ENCODE measurements at places on chromosomes 7 and 10. TPM values are rescaled to one million over a fixed set of nuclear protein-coding genes. Genes with fewer than 3 reads are reported as not detected.

DNA sequence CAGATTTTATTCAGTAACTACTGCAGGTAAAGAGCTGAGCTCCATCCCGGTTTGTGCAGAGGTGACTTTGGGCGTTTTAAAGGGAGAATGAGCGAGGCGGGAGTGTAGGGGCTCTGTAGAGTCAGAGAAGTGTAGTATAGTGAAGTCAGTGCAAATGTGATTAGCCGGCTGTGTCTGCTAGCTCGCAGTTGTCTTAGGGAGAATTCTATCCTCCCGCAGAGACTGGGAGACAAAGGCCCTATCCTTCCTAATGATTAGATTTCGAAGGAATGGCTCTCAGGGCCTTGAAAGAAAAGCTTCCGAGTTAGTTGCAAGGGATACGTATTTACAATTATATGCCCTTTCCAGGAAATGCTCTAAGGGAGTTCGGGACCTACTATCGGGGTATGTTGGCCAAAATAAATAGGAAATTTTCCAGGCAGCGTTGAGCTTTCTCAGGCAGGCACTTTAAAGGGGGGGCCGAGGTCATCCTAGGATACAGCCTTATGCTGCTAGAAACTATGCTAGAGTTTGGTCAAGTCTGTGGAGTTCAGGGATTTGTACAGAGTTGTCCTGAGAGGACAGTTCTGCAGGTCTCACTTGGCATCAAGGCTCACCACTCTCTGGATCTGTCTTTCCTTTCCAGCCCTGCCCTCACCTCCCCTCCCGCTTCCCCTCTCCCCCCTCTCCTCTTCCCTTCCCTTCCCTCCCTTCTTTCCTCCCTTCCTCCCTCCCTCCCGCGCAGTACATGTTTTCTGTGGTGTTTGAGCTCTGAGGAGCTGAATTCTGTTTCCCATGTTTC is 825 bp downstream of the MRPL32 start:
- no peak for DNase-seq

- no peak for DNase-seq
Observed at GRCh38 chr10:103512591-103513379, 19.3 kb downstream of the NEURL1 start.

DNA sequence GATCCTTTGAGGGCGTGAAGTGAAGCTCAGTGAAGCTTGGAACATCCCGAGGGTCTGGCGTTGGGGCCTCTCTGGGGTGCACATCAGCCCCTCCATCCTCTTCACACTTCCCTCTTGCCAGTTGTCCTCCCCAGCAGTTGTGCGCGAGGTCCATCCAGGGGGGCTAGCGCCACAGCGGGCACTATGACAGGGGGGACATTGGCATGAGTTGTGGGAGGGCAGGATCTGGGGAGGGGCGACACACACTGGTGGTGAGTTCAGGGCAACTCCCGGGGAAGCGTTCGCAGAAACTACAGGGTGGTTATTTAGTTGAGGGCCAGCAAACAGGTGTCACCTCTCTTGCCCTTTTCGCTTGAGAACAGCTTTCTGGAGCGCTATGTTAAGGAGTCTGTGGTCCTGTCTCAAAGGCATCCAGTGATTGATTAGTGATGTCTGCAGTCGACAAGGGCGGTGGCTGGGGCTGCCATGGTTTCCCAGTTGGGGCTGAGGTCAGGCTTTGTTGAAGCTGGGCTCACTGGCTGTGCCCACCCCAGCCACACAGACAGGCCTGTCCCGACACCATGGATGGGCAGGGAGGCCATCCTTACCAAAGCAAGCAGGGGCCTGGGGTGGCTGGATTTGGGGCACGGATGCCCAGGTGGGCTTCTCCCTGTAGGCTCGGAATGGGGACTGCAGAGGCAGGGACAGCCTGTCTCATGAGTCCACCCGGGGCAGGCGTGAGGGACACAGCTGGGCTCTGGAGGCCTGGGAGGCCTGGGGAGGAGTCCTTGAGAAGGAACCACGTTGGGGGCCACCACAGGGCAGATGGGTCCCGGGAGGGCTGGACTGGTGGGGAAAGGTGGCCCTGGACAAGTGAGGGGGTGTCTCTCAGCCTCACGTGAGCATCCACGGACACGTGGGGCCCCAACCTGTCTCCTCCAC is 59.4 kb downstream of the UNCX start:
- peak; percentile 69 for DNase-seq

- no peak for DNase-seq
Observed at GRCh38 chr10:84607044-84607443, 278.7 kb downstream of the CCSER2 start.

SPACDR gene
- polyA plus RNA-seq: 2.1 TPM

MRPL32 gene
- 50.3 TPM for polyA plus RNA-seq

SFXN3 gene
- 16.6 TPM for polyA plus RNA-seq

GRCh38 chr7:118777308-118777707 is 552.8 kb downstream of the ANKRD7 start:
- no peak for DNase-seq

WNT8B gene
- polyA plus RNA-seq: not detected

DNA sequence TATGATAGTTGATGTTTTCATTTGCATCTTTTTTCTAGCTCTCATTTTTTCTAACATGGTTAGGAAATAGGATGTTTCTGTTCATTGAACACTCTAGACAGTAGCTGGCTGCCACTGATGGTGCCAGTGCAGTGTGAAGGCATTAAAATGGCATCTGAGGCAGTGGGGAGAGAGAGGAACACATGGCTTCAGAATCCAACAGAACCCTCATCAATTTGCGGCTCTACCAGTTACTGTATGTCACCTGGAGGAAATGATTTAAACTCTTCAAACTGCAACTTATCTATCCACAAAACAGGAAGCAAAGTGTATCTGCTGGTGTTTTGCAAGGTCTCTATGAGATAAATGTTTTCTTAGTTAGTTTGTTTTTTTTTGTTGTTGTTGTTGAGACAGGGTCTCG is 305.2 kb upstream of the PRKCQ start:
- no peak for DNase-seq

CTTNBP2 gene
- polyA plus RNA-seq: 1.5 TPM

C10orf67 gene
- polyA plus RNA-seq: 0.02 TPM

GRCh38 chr10:25912866-25913265 is 21.2 kb upstream of the MYO3A start:
- no peak for DNase-seq

DNA sequence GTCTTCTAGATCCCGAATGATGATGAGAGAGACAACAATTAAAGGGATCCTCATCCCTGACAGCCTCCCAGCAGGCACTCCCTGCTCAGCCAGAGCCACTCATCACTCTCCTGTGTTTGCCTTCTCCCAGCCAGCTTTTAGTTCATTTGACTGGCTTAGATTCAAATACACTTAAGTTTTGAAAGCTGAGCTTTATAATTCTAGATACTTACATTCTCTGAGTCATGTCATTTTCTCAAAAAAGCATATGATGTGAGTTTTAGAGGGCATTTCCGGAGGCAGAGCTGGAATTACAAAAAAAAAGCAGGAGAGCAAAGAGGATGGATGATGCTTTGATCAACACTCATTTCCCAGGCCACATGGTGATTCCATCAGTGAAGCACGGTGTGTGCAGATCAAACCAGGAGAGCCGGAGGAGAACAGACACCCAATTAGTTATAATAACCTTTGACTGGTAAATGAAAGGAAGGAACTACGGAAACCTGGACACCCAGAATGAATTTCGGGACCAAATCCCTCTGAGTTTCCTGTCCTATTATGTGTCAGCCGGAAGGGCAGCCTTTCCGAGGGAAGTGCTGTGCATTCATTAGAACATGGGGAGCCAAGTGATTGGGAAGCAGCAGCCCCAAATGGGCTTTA is 81.5 kb upstream of the HPS1 start:
- DNase-seq: no peak

GRCh38 chr10:78504181-78504580 is 470.5 kb downstream of the RPS24 start:
- no peak for DNase-seq

- no peak for DNase-seq
Observed at GRCh38 chr7:18191341-18191740, 163.7 kb upstream of the PRPS1L1 start.

SEPHS1 gene
- polyA plus RNA-seq: 19.0 TPM

DNA sequence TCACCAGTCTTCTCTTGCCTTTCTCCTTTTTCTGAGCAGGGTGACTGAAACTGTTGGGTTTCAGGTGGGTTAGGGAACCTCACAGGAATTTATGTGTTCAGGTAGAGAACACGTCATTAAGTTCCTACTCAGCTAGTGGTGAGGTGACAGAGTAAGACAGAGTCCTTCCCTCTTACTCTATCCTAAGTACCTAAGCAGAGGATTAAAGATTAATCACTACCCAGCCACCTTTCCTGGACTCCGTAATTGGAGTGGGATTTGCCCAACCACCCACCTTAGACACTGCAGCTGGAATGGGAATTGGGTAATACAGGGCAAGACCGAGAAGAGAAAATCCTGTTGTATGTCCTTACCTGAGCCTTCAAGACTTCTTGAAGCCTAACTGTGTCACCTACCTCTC is 158.1 kb downstream of the LRRC4 start:
- no peak for DNase-seq

TUBB8 gene
- not detected for polyA plus RNA-seq

GRCh38 chr7:73391396-73391795 is 42.2 kb upstream of the FZD9 start:
- no peak for DNase-seq

TCF7L2 gene
- 6.0 TPM for polyA plus RNA-seq

GRCh38 chr7:47576866-47577306 is 5.0 kb downstream of the TNS3 start:
- no peak for DNase-seq

DNA sequence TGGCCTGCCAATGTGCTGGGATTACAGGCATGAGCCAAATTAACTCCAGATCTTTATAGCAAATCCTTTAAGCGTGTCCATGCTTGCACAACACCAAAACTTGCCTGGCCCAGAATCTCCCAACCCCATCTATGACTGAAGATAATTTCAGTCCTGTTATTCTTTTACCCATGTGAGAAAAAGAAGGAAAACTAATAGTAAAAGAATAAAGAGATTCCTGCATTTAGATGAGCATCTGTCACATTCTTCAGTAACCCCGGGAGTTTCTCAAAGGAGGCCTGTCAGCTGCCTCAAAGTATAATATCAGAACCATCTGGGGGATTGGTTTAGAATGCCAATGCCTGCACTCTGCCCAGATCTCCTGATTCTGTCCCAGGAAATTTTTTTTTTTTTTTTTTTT is 158.1 kb upstream of the KMT2E start:
- DNase-seq: no peak

NEBL gene
- 0.22 TPM for polyA plus RNA-seq

FKBP6 gene
- 0.15 TPM for polyA plus RNA-seq

Measured in spleen (tissue), 13 donors.